ENCODE measurements at places on chromosomes 13 and 19. TPM values are rescaled to one million over a fixed set of nuclear protein-coding genes. Genes with fewer than 3 reads are reported as not detected.

DNA sequence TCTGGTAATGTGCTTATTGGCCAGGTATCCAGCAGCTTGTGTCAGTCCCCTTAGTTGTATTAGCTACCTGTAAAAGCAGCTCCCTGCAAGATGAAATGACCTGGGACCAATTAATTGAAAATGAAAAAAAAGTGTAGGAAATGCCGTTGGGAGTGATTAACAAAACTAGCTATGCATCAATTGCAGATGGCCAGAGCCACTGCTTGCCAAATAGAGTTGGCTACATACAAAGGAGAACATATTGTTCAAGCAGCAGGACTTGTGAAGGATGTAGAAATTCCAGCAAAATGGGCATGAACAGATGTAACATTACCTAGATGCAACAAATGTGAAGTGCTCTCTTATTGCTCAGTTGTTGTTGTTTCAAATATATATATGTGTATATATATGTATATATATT, 300.5 kb downstream of the PCDH17 start:
- DNase-seq: no peak

DNA sequence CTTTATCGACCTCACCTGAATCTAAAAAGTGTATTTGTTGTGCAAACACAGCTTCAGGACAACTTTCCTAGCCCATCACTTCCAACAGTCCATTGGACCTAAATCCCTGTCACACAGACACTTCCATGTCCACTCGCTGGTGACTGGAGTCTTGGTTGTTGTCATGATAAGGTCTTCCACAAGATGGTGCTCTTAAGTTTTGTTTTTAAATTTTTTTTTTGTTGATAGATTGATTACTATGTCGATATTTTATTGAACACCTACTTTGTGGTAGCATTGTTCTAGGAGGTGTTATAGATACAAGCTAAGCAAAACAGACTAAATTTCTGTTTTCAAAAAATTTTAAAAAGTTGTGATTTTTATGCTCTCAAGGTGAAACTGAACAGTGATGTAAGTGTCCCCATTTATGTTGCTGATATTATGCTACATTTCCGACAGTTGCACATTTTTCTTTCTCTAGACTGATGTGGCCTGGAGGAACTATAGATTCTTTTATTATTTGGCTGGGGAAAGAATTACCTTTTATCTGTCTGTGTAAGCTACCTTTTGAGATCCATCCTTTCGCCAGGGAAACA, 8.1 kb upstream of the ERICH6B start:
- H3K27me3 ChIP-seq: peaks cover 39% of the 10 kb centered on the region
- DNase-seq: no peak
- H3K4me1 ChIP-seq: no peaks in the 10 kb centered on the region

DNA sequence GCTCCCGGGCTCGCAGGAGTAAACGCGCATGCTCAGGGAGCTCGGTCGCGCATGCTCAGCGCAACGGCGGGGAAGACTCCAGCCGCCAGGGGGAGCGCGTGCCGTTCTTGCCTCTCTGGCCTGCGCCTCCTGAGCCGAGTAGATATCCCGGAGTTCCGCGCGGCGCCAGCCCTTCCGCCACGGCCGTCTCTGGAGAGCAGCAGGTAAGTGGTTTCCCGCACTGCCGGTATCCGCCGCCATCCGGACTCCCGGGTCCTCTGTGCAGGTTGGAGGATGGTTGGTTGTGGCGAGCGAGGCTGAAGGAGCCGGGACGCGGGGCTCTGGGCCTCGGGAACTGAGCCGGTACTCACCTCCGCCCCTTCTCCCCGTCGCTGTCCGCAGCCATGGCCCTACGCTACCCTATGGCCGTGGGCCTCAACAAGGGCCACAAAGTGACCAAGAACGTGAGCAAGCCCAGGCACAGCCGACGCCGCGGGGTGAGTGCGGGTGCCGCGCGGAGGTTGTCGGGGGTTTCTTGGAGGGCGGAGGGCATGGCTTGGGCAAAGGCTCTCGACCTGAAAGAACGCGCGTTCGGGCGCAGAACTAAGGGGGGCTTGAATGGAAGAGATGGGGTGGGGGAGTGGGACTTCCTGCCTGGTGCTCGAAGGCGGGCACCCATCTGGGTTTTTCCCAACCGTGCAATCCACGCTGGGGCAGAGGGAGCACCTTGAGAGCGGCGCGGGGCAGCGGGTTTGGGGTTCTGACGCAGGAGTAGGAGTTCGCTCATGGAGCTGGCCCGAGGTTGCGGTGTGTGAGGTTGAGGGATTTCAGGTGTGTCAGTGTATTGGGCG, at the start of gene RPL36:
TSS of gene RPL36 (plus strand) at position 171 of the 830 bp plus-strand sequence. CDS start at position 384, 213 bp downstream.
- peak within 1 kb of the TSS; percentile 95 for H3K27ac ChIP-seq
- peaks cover 31% of the 10 kb centered on the region for H3K4me1 ChIP-seq
- DNase-seq: peak; percentile 99
- H3K36me3 ChIP-seq: peaks cover 42% of the 10 kb centered on the region
- peak within 1 kb of the TSS; percentile 96 for H3K4me3 ChIP-seq

GRCh38 chr13:101185606-101186005, 230.7 kb downstream of the NALCN start:
- no peaks in the 10 kb centered on the region for H3K36me3 ChIP-seq
- DNase-seq: no peak
- no peaks in the 10 kb centered on the region for H3K4me1 ChIP-seq
- H3K27me3 ChIP-seq: no peaks in the 10 kb centered on the region
- no peak overlapping the region for H3K4me3 ChIP-seq

DNA sequence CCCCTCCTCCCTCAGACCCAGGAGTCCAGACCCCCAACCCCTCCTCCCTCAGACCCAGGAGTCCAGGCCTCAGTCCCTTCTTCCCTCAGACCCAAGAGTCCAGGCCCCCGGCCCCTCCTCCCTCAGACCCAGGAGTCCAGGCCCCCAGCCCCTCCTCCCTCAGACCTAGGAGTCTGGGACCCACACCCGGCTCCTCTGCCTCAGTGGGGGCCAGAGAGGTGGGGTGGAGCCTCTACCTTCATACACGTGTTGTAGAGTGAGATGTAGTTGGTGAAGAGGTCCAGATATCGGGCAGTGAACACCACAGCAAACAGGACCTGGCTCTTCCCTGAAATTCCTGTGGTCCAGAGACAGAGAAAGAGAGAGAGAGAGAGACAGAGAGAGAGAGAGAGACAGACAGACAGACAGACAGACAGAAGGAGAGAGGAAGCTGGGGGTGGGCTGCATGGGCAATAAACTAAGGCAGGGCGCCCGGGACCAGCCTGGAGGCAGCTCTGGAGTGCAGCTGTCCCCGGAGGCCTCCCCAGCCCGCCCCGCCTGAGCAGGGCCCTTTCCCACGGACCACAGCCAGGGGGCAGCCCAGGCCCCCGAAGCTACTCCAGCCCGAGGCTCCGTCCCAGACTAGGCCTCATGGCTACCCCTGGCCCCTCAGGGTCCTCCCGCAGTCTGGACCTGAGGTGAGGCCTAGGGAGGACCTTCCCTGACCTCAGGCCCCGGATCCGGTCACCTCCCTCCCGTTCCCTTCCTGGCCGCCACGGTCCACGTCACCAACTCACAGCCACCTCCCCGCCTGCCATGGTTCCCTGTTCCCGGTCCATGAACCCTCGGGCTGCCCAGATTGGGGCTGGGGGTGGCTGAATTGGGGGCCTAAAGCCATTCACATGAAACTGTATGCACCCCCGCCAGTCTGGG, 907 bp downstream of the KDELR1 start:
- peaks cover 20% of the 10 kb centered on the region for H3K36me3 ChIP-seq
- peak overlapping the region; percentile 90 for H3K4me3 ChIP-seq
- H3K27me3 ChIP-seq: peaks cover 15% of the 10 kb centered on the region
- peaks cover 23% of the 10 kb centered on the region for H3K4me1 ChIP-seq

DNA sequence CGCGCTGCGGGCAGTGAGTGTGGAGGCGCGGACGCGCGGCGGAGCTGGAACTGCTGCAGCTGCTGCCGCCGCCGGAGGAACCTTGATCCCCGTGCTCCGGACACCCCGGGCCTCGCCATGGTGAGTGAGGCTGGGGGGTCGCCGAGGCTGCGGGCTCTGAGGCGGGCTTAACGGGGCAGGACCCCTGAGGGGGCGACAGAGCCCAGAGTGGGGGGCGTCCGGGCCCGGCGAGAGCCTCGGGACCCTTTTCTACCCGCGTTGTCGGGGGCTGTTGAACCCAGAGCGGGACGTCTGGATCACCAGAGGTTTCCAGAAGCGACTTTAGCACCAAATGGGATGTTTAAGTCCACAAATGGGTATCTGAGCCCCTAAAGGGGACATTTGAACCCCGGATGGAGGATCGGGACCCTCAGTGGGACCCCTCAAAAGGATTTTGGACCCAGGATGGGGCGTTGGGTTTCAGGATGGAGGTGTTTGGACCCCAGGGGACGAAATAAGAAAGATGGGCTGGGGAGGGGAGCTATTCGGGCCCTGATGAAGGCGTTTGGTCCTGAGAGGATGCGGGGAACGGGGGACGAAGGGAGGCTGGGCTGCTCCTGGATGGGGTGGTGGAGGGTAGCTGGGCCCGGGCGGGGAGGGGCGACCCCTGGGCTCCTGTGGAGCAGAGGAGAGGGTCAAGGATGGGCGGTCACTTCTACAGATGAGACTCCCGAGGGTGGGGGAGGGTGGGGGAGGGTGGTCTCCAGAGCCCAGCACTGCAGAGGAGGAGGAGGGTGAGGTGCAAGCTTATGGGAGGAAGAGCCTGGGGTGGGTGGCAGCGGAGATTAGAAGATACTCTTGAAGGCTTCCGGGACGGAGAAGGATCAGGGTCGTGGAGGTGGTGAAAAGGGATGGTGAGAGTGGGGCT, at the start of gene CALM3:
TSS of gene CALM3 (plus strand) at position 13 of the 907 bp plus-strand sequence. CDS start at position 118, 105 bp downstream.
- H3K27ac ChIP-seq: peak within 1 kb of the TSS; percentile 100
- peaks cover 26% of the 10 kb centered on the region for H3K36me3 ChIP-seq
- no peaks in the 10 kb centered on the region for H3K27me3 ChIP-seq
- H3K4me1 ChIP-seq: peaks cover 31% of the 10 kb centered on the region

DNA sequence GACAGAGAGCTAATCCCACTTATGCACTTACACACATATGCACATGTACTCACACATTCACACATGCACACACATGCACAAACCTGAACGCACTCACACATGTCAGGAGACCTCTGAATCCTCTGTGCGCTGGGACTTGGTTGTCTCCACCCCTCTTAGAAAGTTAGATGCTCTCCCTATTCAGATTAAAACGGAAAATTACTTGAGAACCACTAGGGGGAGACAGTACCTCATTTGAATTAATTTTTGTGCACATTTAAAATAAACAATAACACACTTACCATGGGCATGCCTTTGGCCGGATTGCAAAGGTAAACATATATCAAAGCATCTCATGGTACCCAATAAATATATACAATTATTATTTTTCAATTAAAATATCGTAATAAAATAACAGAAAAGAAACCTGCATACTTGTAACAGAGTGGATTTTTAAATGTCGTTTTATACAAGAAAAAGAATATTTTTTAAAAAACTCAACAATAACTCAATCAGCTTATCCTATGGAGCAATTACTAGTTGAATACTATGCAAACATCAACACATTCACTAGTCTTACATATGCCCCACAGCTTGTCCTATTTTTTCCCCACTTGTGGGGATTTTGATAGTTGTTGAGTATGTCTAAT, 9.5 kb upstream of the LILRB4 start:
- no peaks in the 10 kb centered on the region for H3K4me1 ChIP-seq
- no peaks in the 10 kb centered on the region for H3K36me3 ChIP-seq
- peaks cover 8% of the 10 kb centered on the region for H3K27me3 ChIP-seq
- no peak overlapping the region for H3K4me3 ChIP-seq
- no peak for DNase-seq

DNA sequence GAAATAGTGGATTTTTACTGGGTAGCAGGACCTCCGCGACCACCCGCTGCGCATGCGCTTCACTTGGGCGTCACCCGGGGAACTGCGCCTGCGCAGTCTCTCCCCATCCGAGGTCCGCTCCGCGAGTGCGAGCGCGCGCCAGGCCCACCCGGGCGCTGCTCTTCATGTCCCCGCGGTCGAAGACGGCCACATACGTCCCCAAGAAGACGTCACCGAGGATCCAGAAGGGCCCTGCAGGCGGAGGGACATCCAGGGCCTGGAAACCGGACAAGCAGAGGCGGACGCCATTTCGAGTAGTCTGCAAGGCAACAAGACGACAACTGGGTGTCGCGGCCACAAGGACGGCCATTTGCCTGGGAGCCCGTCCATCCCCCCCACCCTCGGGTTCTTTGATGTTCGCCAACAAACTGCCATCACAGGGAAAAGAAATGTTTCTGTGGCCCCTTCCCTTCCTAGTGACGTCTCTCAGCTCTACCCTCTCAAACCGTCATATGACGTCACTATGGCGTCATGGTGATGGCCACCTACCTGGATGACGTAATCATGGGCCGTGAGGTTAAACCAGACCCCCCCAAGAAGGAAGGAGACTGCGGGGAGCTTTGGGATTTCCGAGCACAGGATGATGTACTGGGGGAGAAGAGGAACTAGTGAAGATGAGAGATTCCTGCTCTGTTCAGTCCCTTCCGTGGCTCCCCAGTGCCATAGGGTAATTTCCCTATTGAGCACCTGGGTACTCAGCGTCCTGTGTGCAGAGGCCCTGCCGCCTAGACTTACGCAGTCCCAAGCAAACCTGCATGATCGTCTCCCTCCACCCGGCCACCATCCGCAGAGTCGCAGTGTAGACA, 6.7 kb downstream of the NAPSA start:
- DNase-seq: peak; percentile 82
- peaks cover 65% of the 10 kb centered on the region for H3K4me1 ChIP-seq
- H3K36me3 ChIP-seq: peaks cover 42% of the 10 kb centered on the region
- H3K27me3 ChIP-seq: no peaks in the 10 kb centered on the region
- H3K27ac ChIP-seq: peak overlapping the region; percentile 93
- H3K4me3 ChIP-seq: peak overlapping the region; percentile 81

- no peak overlapping the region for H3K4me3 ChIP-seq
- no peaks in the 10 kb centered on the region for H3K36me3 ChIP-seq
- H3K27ac ChIP-seq: no peak overlapping the region
These were observed 118.2 kb upstream of the EDNRB start for GRCh38 chr13:78036841-78037240.

DNA sequence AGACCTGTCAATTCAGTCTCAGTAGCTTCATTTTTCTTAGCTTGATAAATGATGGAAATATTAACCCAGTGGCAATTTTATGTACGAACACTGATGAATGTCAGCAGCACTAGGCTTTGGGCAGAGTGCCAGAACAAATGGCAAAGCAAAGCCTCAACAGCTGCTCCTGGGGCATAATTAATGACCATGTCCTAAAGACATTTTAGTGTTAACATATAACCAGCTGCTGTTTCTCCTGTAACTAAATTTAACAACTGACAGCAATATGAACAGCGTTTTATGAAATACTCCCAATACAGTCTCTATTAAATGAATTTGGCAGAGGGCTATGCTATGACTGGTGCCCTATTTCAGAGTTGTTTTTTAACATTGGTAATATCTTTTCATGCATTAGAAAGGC, 47.1 kb downstream of the ZNF568 start:
- peaks cover 25% of the 10 kb centered on the region for H3K36me3 ChIP-seq
- no peak overlapping the region for H3K4me3 ChIP-seq
- DNase-seq: no peak

- no peak for DNase-seq
- no peaks in the 10 kb centered on the region for H3K36me3 ChIP-seq
These were observed 119.7 kb downstream of the LHFPL6 start for GRCh38 chr13:39483326-39483725.

- peaks cover 5% of the 10 kb centered on the region for H3K36me3 ChIP-seq
- no peak for DNase-seq
- no peak overlapping the region for H3K27ac ChIP-seq
- peaks cover 17% of the 10 kb centered on the region for H3K27me3 ChIP-seq
- H3K4me3 ChIP-seq: no peak overlapping the region
- peaks cover 2% of the 10 kb centered on the region for H3K4me1 ChIP-seq
These were observed 37.9 kb downstream of the OR10H4 start for GRCh38 chr19:15986701-15987100.

The MPHOSPH8 gene
- 32.6 TPM for total RNA-seq

The CALR3 gene
- total RNA-seq: not detected

The SIGLEC6 gene
- not detected for total RNA-seq

The EPS8L1 gene
- 2.7 TPM for total RNA-seq

Data from activated CD4-positive, alpha-beta memory T cell treated with anti-CD3 and anti-CD28 coated beads for 36 hours (primary cell).